ENCODE measurements at places on chromosomes 4 and X. TPM values are rescaled to one million over a fixed set of nuclear protein-coding genes. Genes with fewer than 3 reads are reported as not detected.

Gene GABRG1
- total RNA-seq, result not detected

Gene GAGE1
- not detected for total RNA-seq

Gene DCLK2
- total RNA-seq, result 5.0 TPM

Gene CXCL1
- 185 TPM for total RNA-seq

Gene TRIML1
- not detected for total RNA-seq

Gene CFI
- total RNA-seq, result 38.1 TPM

Gene PNMA6F
- not detected for total RNA-seq

Gene IL13RA2
- total RNA-seq, result not detected

Gene NKX3-2
- 1.7 TPM for total RNA-seq

Gene IGSF1
- total RNA-seq, result not detected

Gene MAGEB10
- total RNA-seq, result not detected

Gene CLCN4
- 5.3 TPM for total RNA-seq

Gene DNAAF6
- not detected for total RNA-seq

Gene TEC
- total RNA-seq, result 8.1 TPM

DNA sequence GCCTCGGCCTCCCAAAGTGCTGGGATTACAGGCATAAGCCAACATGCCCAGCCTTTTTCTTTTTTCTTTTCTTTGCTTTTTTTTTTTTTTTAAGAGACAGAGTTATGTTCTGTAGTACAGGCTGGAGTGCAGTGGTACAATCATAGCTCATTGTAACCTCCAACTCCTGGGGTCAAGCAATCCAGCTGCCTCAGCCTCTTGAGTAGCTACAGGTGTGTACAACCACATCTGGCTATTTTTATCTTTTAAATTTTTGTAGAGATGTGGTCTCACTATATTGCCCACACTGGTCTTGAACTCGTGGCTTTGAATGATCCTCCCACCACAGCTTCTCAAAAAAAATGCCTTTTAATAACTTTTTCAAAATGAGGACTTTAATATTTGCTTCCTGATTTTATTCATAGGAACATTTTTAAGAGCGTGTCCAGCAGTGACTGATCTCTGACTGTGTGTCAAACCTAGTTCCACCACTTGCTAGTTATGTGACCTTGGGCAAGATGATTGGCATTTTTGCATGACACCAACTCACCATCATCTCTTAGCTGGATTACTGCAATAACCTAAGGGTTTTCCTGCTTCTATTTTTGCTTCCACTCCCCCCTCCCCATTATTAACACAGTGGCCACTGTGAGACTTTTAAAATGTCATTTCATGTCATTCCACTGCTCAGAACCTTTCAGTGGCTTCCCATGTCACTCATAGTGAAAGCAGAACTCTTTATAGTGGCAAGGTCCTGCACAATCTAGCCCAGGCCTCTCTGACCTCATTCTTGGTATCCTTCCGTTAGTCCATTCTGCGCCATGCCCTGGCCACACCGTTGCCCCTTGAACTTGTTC is 4.5 kb upstream of the TNIP3 start:
- no peak for DNase-seq

GRCh38 chr4:24794916-24795665 is at the start of gene SOD3:
Gene SOD3 (plus strand): TSS chr4:24795573. CDS start chr4:24799522, 3,949 bp downstream.
- peak; percentile 75 for DNase-seq

- no peak for DNase-seq
These were observed 32.7 kb downstream of the TMEM47 start for GRCh38 chrX:34624416-34624815.

DNA sequence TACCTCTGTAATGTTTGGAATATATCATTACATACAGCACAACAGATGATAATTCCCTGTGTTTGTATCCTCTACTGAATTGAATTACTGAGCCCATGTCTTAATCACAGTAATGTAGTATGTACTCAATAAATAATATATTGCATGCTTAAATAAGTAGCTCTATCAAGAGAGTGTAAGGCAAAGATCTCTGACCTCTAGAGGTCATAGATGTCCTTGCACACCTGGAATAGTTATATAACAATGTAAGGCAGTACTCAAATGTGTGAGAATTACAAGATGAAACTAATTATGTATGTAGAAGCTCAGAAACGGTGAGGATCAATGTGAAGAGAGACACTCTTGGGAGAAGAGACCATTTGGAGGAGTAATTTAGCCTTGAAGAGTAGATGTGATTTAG is 14.3 kb upstream of the GCNA start:
- DNase-seq, result no peak

DNA sequence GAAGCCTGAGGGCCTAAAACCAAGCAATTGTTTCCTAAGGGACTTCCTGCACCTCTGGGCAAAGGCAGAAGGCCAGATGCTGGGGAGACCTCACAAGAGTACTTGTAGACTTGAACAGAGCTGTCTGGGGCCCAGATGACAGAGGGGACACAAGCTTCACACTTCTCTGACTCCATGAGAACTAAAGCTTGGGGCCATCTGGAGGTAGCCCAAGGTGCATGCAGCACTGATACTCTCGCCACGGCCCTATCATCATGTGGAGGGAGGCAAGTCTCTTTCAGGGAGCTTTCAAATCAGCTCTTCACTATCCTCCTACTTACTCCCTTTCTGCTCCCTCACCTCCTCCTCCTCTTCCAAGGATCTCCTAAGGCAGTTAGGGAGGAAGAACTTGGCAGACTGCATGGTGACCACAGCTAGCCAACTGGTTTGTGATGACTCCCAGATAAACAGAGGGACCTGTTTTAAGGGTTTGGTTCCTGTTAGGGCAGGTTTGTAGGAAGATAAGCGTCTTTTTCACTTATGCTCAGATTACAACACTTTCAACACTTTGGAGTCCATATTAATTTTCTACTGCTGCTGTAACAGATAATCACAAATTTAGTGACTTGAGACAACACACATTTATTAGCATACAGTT is 23.8 kb downstream of the MSL3 start:
- DNase-seq, result no peak

DNA sequence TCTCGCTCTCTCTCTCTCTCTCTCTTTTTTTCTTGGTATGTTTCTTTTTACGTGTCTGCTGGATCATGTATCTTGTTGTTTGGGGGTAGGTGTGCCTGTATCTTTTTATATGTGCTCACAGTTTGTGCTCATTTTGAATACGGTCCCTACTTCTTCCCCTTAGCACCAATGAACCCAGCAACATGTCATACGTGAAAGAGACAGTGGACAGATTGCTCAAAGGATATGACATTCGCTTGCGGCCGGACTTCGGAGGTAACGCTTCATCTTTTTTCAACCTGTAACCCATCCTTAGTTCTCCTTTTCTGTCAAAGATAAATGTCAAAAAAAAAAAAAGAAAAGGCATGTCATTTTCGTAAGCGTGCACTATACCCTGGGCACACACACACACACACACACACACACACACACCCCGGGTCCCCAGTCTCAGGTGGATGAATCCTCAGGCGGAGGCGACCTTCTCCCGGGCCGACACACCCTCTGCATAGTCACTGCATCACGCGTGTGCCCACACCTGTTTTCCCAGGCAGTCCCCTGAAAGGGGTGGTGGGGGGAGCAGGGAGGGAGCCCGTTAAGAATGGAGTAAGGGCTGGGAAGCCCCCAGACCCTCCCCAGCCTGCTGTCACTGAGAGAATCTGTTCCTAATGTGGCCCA is 511 bp downstream of the GABRB1 start:
- no peak for DNase-seq

GRCh38 chr4:77174426-77174825 is 17.4 kb downstream of the CCNG2 start:
- DNase-seq, result no peak

DNA sequence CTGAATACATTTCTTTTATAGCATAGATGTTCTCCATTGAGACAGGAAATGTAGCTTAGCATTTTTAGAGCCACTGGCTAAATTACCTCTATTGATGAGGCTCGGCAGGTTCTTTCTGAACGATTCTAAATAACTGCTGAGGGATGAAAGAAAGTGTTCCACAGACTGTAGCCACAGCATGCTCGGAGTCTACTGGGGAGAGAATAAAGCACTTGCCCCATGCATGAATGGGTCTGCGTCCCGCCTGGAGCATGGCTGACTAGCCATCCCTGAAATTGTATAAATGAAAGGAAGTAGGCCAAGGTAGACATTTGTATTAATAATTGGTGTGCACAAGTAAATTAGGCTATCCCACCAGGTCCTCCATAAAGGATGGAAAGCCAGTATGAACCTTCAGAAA is 269.8 kb downstream of the COL25A1 start:
- DNase-seq, result no peak

DNA sequence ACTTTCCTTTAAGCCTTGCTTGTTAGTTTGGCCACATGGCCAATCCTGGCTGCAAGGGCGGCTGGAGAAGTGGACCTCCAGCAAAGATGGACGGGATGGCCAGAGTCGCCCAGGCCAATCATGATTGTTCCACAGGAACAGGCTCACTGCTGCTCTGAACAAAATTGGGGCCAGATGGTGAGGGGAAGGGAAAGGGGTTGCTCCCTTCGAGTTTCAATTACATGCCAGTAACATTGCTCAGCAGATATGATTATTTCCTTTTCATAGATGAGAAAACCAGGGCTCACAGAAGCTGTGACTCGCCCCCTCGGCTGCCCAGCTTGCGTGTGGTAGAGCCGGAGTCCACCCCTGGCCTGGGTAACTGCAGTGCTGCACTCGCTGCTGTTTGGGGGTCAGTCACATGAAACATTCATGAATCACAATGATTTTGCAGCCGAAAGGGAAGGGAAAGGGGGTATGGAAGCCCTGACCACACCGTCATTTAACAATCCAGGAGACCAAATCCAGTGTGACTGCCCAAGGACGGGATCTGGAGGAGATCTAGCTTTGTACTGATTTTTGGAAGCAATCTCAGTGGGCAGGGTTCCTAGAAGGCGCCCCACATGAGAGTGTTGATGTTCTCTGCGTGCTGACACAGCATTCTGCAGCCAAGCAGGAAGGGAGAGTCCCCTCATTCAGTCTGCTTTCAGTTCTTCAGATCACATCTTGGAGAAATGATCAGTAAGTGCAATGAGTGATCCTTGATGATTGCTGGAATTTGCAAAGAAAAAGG is 77.3 kb upstream of the MSX1 start:
- no peak for DNase-seq

DNA sequence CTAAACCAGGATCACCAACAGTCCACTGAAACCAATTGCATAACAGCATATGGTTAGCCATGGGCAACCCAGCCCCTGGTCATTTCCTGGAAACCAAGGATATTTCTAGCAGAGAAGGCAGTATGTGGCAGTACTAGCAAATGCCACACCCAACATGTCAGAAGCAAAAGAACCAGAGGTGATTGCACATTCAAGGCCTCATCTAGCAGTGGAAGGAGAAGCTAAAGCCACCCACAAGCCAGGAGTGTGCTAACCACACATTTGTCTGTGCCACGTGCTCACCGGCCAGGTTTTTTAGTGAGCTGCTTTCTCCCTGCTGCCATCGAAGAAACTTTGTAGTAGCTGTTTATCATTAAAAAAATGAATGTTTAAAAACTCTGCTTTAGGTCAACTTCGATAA is 42.0 kb downstream of the TEC start:
- no peak for DNase-seq

DNA sequence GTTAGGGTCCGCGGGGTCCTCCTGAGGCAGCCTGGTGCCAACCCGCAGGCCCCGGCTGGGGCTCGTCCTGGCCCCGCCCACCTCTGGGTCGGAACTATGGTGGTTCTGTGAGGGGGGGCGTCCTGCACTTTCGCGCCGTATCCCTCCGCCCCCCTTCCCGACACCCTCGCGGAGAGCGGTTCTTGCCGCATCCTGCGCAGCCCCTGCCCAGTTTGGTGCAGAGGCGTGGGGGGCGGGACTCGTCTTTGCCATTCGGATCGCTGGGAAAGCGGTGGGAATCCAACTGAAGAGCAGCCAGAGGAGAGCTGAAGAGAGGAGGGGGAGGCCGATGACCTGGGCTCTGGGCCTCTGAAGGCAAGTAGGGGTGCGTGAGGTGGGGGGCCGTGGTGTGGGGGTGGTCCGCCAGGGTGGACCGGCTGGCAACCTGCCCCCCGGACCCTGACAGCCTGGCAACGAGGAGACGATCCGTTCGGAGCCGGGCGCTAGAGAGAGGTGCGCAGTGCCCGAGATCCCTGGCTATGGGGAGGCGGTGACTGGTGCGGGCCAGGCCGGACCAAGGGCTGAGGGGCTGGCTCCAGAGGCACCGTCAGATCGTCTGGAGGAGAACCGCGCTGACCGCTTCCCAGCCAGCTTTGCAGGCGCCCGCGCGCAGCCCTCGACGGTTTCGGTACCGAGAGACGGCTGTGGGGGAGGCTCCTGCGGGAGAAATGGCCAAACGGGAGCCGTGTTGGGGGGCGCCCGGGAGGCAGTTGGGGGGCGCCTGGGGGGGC is at the start of gene GPRASP1:
TSS of gene GPRASP1 (plus strand) at position 242 of the 770 bp plus-strand sequence. CDS start 2,431 bp downstream, outside the sequence.
- peak; percentile 89 for DNase-seq

DNA sequence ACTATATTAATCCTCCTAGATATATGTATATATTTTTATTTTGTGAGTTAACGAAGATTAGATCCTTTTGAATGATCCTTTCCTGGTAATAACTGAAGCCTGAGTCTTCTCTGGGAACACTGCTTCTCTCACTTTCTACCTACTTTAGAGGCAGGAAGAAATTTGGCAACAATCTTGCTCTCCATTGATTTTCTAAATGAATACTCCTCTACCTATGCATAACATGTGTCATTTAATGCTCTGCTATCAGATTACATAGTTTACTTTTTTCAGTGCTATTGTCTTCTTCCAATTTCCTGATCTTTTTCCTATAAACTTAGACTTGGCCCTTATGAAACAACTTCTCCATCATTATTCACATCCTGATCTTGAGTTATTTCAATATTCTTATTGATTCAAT is 60.4 kb upstream of the PDHA2 start:
- DNase-seq, result no peak

DNA sequence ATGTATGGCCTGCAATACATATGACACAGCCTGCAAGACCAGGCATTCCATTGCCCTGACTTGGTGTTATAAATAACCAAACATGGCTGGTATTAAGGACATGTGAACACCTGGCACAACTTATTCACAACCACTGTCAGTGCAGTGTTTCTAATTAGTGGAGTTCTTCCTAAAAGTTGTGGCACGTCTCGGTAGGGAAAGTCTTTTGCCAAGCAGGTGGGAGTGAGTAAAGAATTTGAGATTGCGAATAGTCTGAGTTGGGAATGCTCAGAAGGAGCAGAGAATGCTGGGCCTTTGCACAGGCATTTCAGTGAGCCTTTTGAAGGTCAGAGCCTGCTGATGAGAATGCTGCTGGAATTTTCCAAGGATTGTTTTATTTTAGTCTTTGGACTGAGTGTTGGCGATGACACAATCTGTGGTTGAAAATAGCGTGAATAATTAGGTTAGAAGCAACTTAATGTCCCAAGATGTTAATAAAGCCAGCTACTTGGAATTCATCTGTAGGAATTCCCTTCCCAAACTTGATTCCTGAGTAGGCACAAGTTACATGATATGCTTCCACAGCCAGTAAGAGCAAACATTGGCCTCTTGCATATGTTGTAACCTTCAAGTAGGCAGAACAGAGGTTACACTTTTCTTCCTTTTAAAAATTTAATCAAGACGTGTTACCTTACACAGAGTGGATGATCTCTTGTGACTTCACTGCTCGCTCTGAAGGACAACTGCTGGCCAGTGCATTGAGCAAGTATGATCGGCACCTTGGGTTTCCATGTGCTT is 83.6 kb upstream of the PGRMC2 start:
- no peak for DNase-seq
